ENCODE measurements at places on chromosomes 13 and 19.

DNA sequence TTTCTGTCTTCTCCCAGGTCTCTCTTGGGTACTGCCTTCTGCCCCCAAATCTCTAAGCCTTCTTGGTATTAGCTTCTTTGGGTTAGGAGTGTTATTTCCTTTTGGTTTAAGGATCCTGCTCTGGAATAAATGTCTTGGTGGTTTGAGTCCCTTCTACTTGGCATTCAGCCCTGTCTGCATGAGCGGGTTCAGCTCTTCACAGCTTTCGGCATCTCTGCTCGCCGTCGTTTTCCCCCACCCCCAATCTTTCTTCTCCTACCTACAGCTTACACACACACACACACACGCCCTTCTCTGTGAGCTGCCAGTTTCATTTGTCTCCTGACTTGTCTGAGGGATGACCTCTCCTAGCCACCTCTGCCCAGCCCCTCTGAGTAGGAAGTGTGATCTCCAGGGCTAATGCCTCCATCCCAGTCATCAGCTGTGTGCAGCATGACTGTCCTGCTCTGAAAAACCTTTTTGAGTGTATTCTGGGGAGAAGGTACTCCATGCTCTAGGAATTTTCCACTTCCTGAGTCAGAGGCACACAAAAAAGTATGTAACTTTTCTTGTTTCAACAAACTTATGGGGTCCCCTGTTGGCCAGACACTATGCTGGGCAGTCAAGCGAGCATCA lies 4.7 kb downstream of the CNOT3 start:
- no peak for DNase-seq

DNA sequence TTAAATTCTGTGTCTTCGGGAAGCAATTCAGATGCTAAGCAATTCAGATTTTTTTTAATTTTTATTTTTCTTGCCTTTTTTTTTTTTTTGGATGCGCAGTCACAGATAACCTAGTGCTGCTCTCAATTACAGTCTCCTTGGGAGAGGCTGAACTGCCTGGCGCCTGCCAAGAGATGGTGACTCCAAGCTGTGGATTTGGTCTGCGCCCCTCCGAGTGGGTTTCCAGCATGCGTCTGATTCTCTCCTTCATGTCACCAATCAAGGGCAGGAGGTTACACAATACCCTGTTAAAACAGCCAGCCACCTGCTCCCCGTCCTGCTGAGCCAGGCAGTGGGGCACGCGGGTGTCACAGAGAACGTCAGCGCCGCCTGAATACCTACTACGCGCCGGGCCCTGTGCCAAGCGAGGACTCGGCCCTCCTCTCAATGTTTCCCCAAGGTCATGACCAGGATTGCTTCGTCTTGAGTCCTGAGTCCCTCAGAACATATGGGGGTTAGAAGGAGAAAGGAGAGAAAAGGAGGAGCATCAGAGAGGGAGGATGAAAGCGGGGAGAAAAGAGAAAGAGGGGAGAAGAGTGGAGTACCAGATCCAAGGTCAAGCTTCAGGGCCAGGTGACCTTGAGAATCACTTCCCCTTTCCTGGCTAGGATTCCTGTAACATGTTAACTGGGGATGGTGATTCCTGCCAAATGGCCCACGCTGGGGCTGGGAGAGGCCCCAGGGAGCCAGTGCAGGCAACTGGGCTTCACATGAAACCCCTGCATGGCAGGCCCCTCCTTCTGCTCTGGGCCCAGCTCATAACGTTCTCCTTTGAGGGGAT lies 213.6 kb downstream of the URI1 start:
- no peak for DNase-seq

DNA sequence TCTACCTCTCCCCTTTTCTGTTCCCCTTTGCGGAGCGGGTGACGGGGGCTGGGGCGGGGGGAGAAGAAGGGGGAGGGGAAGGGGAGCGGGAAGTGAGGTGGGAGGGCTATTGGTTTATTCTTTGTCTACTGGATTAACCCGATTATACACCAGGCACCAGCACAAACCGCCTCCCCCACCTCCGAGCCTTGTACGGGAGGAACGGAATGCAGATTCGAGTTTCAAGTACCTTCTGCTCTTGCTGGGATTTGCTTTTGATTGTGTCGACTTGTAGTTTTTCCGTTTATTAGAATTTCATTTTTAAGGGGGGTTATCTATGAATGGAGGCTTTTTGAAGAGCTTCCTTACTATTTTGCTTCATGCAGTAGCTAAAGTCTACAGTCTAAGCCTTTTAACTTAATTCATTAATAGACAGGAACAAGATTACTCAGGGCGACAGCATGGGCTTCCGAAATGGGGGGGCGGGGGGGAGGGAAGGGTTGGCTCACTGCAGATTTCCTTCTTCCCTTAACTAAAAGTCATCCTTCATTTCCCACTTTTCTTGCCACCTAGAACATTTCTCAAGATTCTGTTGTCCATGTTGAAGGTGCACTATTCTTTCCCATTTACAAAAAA lies 937 bp upstream of the SPRY2 start:
- no peak for DNase-seq

GRCh38 chr19:13441810-13442512 lies 64.3 kb downstream of the CACNA1A start:
- peak; percentile 52 for DNase-seq

- no peak for DNase-seq
These were observed 287.4 kb upstream of the ATXN8OS start for GRCh38 chr13:69820180-69820579.

GRCh38 chr19:15328312-15328711 lies 4.0 kb downstream of the BRD4 start:
- DNase-seq = no peak

Data from MV-4-11 (cell line).